ENCODE measurements at places on chromosomes 2 and 18.

DNA sequence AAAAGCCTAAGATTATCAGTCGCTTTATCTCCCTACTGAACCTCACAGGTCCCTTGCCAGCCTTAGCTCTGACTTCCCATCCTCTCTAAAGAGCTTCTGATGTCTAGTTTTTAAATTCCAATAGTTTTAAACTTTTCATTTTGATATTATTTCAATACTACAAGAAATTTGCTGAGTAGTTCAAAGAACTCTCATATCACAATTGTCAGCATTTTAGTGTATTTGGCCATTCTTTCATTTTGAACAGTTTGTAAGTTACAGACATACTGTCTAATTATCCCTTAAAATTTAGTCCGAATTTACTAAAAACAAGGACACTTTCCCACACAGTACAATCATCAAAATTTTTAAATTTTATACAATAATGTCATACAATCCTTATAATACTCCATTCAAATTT, 666.8 kb upstream of the SETBP1 start:
- DNase-seq: no peak

GRCh38 chr2:42218712-42219111, 49.6 kb downstream of the EML4 start:
- no peak for DNase-seq

GRCh38 chr2:216499641-216500218, 1.1 kb downstream of the RPL37A start:
- no peak for DNase-seq

DNA sequence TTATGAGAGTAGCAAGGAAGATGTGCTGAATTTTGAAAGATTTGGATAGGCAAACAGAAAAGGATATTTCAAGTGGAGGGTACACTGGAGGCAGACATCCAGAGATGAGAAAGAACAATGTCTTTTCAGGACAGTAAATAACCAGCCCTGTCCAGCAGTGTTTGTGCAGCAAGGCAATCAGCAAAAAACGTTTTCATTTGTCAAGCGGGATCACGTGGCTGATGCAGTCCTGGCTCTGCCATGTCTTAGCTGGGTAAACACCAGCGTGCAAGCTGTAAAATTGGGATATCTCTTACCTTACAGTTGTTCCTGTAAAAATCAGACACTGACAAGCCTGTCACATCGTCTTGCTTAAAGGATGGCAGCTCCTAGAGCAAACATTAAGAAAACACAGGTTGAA, 67.8 kb downstream of the CWC22 start:
- DNase-seq: no peak

- no peak for DNase-seq
Measured at GRCh38 chr18:36658611-36659010, 170.2 kb downstream of the TPGS2 start.

DNA sequence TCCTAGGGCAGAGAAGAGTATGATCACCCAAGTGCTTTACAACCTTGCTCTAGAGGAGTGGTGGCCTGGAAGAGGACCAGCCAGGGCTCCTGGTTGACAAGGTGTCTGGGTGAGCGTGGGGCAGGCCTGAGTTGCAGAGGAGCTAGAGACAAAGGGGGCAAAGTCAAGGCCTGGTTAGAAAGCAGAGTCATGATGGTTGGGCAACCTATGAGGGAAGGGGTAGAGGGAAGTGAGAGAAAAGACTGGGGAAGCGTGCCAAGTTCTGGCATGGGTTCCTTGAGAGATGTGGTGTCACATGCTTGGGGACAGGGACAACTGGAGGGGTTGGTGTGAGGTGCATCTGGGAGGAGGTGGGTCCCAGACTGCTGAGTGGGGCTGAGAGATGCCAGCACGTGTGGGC, 13.5 kb downstream of the ZFP36L2 start:
- DNase-seq: no peak

- no peak for DNase-seq
Measured at GRCh38 chr2:169452080-169452479, 27.2 kb upstream of the BBS5 start.

- DNase-seq: no peak
Measured at GRCh38 chr2:219713110-219713509, 85.7 kb downstream of the SLC4A3 start.

- no peak for DNase-seq
Measured at GRCh38 chr2:227826019-227826521, 12.4 kb downstream of the CCL20 start.

GRCh38 chr18:75639472-75639831, 211.9 kb upstream of the SMIM21 start:
- DNase-seq: no peak

- no peak for DNase-seq
Measured at GRCh38 chr2:10978090-10978670, 66.4 kb downstream of the KCNF1 start.

DNA sequence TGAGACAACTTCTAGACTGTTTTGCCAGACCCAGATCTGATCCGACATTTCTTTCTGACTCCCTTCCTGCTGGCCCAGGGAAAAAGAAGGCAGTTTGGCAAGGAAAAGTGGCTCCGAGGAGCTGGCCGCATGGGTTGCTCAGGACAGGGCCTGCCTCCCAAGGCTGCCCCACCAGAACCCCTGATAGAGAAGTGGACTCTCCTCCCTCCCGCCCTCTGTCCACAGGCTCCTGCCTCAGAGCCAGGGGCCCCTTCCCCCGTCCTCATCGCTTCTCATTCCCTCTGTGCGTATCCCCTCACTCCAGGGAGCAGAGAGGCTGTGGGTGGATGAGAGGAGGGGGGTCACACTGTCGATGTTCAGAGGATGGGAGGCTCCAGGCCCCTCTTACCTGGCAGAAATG, 110.2 kb downstream of the TNS1 start:
- no peak for DNase-seq

GRCh38 chr2:197673606-197674005, 1.8 kb downstream of the RFTN2 start:
- no peak for DNase-seq

GRCh38 chr2:96427917-96428316, 77.2 kb downstream of the NEURL3 start:
- no peak for DNase-seq

DNA sequence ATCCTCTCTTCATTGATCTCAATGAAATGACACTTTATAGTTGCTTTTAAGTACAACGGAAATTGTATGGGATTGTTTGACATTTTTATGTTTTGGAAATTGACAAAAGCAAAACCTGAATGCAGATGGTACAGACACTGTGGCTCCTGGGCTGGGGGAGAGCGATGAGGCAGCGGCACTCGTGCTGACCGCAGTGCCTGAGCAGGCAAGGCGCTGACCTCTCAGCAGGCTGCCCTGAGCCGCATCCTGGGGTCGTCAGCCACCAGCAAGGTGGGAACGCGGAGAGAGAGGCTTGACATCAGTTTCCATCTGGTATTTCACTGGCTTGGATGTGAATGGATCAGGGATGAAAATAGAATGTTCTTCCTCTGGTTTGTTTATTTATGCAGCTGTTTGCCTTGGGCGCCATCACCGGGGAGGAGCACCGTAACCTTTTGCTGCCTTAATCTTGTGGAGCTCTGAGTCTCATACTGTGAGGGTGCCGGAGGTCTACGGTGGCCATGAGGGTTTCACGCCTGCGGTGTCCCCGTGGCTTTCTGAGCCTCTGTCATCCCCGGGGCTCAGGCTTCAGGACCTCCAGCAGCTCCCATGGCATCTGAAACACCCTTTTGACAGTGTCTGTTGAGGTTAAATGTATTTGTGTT, 94.8 kb upstream of the TPO start:
- DNase-seq: no peak

GRCh38 chr2:129796225-129796624, 183.2 kb upstream of the RAB6C start:
- DNase-seq: no peak

DNA sequence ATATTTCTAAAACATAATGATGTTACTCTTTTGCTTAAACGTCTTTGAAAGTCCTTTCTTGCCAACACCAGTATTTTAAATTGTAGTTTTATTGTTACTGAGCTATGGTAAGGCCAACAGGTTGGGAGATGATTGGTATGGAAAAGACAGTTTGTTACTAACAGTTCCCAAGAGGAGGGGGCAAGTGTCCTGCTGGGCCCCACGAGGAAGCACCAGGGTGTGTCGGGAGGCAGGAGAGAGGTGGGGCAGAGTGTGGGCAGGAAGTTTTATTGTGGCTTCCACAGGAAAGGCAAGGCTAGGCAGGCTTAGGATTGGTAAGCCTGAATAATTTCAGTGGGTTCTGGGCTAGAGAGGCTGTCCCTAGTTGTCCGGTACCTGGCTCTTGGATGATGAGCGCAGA, 134.3 kb downstream of the SOCS6 start:
- DNase-seq: no peak

GRCh38 chr2:196679368-196679767, 39.9 kb downstream of the CCDC150 start:
- no peak for DNase-seq

DNA sequence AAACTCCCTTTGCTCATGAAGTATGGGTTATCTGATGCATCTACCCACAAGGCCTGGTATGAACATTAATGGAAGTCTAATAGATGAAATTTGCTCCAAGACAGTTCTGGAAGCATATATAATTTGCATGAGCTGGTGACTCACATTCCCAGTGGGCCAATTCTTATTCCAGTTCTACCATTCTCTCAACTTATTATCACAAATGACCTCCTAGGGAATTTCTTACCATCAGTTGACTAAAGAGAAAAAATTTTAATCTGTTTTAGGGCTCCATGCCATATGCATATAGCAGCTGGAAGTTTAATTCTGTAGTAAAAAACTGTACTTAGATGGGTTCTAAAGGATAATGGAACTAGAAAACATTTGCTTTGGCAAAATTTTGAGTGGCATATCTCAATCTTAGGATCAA, 165.2 kb upstream of the COL3A1 start:
- DNase-seq: no peak
